Stomach (tissue), 19 donors: ENCODE measurements at places on chromosomes 2 and 18. TPM values are rescaled to one million over a fixed set of nuclear protein-coding genes. Genes with fewer than 3 reads are reported as not detected.

GRCh38 chr2:45840481-45840880 is 189.0 kb downstream of the PRKCE start:
- H3K27me3 ChIP-seq, result no peaks in the 10 kb centered on the region
- no peak overlapping the region for H3K4me3 ChIP-seq
- no peak overlapping the region for H3K27ac ChIP-seq
- peaks cover under 1% of the 10 kb centered on the region for H3K36me3 ChIP-seq

DNA sequence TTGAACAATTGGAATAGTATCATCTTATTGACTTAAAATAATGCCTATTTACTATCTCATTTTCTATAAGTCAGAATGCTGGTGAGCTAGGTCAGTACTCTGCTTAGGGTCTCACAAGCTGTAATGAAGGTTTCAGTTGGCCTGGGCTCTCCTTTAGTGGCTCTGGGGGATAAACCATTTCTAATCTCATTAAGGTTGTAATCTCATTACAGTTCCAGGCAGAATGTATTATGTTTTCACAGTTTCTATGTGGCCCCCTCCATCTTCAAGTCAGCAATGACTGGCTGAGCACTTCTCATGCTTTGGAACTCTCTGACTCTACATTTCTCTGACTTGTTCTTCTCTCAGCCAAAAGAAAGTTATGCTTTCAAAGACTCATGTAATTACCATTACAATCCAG is 163.1 kb downstream of the CCDC178 start:
- H3K27me3 ChIP-seq, result no peaks in the 10 kb centered on the region
- no peaks in the 10 kb centered on the region for H3K4me1 ChIP-seq
- H3K27ac ChIP-seq, result no peak overlapping the region
- no peak overlapping the region for H3K4me3 ChIP-seq
- DNase-seq, result no peak
- H3K36me3 ChIP-seq, result no peaks in the 10 kb centered on the region

DNA sequence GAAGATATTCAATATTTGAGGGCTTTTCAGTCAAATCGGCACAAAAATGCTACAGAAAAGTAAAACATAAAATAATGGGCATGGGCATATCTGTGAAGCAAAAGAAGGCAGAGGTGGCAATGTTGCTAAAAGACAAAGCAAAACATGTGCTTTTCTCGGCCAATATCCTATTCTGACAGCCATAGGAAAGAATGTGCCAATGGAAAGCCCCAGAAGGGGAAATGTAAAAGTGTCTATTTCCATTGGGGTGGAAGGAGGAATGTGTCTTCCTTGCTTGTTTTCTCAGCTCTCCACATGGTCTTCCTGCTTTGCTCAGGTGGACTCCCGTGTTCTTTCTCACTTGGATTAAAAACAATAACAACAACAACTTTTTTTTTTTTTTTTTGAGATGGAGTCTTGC is 13.7 kb upstream of the PER2 start:
- H3K27me3 ChIP-seq, result peaks cover 2% of the 10 kb centered on the region
- DNase-seq, result no peak
- peaks cover 44% of the 10 kb centered on the region for H3K4me1 ChIP-seq
- H3K36me3 ChIP-seq, result no peaks in the 10 kb centered on the region
- no peak overlapping the region for H3K4me3 ChIP-seq

SANBR gene
- polyA plus RNA-seq, result 3.7 TPM

TSGA10 gene
- polyA plus RNA-seq, result 5.8 TPM

DNA sequence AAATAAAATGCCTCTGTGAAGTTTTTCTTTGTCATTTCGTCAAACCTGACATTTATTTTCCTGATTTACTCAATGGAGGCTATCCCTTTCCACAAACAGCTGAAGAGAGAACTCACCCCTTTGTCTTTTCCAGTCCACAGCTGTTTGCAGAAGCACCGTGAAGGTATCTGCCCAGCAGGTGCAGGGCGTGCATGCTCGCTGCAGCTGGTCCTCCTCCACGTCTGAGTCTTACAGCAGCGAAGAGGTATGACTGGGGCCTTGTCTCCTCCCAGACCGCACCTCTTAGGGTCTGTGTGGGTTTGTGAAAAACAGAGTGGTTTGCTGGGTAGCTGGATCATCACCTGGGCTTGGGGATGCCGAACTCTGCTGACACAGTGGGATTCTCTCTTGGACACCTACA is 9.7 kb downstream of the SPP2 start:
- no peaks in the 10 kb centered on the region for H3K36me3 ChIP-seq
- H3K4me1 ChIP-seq, result no peaks in the 10 kb centered on the region
- H3K27ac ChIP-seq, result no peak overlapping the region

GRCh38 chr2:236769981-236770671 is 200.5 kb downstream of the ACKR3 start:
- no peak overlapping the region for H3K4me3 ChIP-seq
- DNase-seq, result no peak
- H3K27ac ChIP-seq, result no peak overlapping the region

- H3K4me3 ChIP-seq, result no peak overlapping the region
- no peak for DNase-seq
- no peaks in the 10 kb centered on the region for H3K36me3 ChIP-seq
- H3K27ac ChIP-seq, result no peak overlapping the region
These were observed 163.3 kb upstream of the ZEB2 start for GRCh38 chr2:144683107-144683753.

NFATC1 gene
- 2.6 TPM for polyA plus RNA-seq

TOGARAM2 gene
- 0.80 TPM for polyA plus RNA-seq

DNA sequence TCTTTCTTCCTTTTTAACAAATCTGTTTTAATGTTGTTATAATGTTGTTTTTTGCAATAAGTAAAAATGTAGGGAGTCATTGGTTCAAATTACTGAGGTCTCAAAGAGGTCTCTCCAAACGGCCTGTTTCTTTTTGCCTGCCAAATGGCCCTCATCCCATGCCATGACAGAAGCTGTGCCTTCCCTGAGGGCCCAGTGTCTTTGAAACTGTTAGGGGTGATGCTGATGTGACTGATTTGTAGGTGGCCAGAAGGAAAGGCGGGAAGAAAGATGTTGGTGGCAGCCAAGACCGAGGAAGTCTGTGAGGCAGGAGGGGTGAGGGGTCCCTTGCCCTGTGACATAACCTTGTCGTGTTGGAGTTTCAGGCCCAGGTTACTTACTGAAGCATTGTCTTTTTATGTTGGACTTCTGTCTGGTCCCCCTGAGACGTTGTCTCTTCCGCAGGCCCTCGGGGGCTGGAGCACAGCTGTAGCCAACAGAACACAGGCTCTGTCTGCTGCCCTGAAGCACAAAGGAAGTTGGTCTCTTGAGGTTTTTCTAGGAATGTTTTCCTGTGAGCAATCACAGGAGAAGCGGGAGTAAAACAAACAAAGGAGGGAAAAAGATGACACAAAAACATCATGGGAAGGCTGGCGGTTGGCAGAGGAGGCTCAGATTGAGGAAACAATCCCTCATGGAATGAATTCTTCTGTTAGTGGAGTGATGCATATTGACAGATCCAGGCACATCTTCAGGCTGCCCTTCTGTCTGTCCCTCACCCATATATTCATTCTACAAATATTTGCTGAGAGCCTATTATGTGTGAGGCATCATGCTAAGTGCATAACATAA is 4.9 kb upstream of the ST3GAL5 start:
- no peak overlapping the region for H3K4me3 ChIP-seq
- H3K4me1 ChIP-seq, result peaks cover 13% of the 10 kb centered on the region
- no peaks in the 10 kb centered on the region for H3K36me3 ChIP-seq
- H3K27ac ChIP-seq, result no peak overlapping the region
- no peak for DNase-seq

GRCh38 chr18:21300035-21300907 is 58.2 kb downstream of the GREB1L start:
- H3K4me3 ChIP-seq, result no peak overlapping the region
- H3K27me3 ChIP-seq, result no peaks in the 10 kb centered on the region
- no peaks in the 10 kb centered on the region for H3K4me1 ChIP-seq
- DNase-seq, result no peak

- no peak overlapping the region for H3K27ac ChIP-seq
- no peaks in the 10 kb centered on the region for H3K36me3 ChIP-seq
- H3K4me3 ChIP-seq, result no peak overlapping the region
These were observed 115.8 kb upstream of the NOSTRIN start for GRCh38 chr2:168686452-168687191.

DNA sequence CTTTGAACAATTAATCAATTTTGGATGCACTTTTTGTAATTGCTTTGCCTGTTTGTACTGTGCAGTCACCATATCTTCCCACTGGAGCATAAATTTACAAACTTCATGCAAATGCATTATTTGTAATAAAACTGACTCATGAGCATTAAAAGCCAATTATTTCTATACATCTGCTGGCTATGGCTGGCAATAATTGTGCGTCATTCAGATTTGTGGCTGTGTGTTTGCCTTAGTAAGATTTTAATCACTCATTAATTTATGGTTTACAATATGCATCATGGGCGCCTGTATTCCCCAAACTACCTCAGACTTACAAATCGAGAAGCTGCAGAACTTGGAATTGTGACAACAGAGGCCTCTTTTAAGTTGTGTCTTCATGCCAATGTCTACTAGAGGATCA is 132.4 kb upstream of the TRIB2 start:
- no peaks in the 10 kb centered on the region for H3K36me3 ChIP-seq
- H3K27me3 ChIP-seq, result no peaks in the 10 kb centered on the region
- H3K4me3 ChIP-seq, result no peak overlapping the region
- H3K27ac ChIP-seq, result no peak overlapping the region

RND3 gene
- polyA plus RNA-seq, result 30.4 TPM

UGT1A8 gene
- 2.3 TPM for polyA plus RNA-seq

PROKR1 gene
- polyA plus RNA-seq, result not detected

DNA sequence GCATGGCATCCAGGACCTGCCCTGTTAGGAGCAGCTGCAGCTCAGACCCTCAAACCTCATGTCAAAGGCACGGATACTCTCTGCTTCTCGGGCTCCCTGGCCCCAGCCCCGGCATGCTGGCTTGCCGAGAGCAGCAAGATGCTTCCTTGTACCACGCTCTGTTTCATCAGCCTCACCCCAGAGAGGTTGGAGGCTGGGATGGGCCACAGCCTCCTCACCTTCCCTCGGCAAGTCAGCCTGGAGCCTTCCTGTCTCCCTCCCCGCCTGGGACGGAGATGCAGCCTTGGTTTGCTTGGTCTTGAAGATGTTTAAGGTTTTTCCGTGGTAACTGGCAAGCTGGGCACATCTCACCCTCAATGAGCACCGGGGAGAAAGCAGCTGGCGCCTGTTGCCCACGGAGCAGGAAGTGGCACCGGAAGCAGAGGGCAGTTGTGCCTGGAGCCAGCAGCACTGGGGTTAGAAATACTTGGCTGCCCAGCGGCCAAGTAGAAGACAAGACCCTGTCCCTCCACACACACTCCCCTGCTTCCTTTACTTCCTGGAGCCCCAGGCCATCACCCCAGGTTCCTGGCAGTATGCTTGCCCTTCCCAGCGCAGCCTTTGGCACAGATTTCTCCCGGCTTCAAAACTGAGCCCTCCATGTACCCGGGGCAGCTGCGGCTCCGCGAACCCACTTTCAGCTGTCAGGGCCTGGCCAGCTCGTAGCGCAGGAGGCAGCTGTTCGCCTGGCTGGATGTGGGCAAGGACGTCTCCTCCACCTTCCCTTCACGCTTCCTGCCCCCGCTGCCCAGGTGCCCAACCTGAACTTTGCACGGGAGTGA is 17.4 kb downstream of the FBLN7 start:
- peak; percentile 17 for DNase-seq
- H3K4me3 ChIP-seq, result no peak overlapping the region
- H3K27me3 ChIP-seq, result no peaks in the 10 kb centered on the region
- no peak overlapping the region for H3K27ac ChIP-seq

GPR45 gene
- polyA plus RNA-seq, result not detected

IL1B gene
- polyA plus RNA-seq, result 38.2 TPM

DNA sequence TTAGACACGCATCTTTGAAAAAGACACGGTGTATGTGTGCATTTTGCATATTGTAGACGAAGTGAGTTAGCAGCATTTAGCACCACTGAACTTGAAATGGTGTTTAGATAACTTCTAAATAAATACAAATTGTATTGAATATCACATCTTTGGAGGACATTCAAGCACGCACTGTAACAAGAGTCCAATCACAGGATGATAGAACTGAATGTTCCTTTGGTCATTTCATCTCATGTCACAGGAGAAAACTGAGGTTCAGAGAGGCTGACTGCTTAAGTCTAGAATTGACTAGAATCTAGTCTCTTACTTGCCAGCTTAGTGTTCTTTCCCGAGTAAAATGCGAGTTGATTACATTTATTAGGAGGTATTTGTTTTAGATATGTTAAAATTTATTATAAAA is 119.2 kb upstream of the CCDC195 start:
- DNase-seq, result no peak
- H3K27me3 ChIP-seq, result no peaks in the 10 kb centered on the region
- no peak overlapping the region for H3K4me3 ChIP-seq
- peaks cover 25% of the 10 kb centered on the region for H3K36me3 ChIP-seq
- H3K27ac ChIP-seq, result no peak overlapping the region

- no peak overlapping the region for H3K27ac ChIP-seq
- H3K4me1 ChIP-seq, result no peaks in the 10 kb centered on the region
- H3K4me3 ChIP-seq, result no peak overlapping the region
- peaks cover 49% of the 10 kb centered on the region for H3K27me3 ChIP-seq
- no peaks in the 10 kb centered on the region for H3K36me3 ChIP-seq
These were observed 80.4 kb downstream of the ARHGEF4 start for GRCh38 chr2:130917006-130917688.

CCDC88A gene
- polyA plus RNA-seq, result 6.2 TPM

DNA sequence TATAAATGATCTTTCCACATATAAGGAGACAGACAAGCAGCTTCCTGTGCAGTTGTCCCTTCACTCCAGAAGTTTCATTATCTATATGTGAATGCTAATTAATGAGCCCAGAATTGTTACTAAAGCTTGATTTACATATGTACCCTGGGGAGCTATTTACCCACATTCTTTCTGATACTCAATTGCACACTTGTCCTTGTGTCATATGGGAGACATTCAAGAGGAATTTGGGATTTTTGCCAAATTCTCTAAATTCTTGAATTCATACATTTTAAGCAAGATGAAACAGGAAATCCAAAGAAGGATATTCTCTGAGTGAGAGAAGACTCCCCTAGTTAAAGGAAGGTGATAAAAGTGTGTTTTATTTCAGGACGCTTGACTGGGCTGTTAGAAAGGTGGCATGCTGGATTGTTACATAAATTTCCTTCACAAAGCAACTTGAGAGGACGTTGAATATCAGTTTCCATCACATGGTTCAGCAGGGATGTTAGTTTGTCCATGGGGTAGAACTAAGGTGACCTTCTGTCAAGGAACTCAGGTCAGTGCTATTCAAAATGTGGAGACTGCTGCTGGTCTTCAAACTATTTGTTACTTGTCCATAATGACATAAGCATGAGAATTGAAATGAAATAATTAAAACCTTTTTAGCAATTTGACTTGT is 368.2 kb downstream of the IRS1 start:
- H3K27me3 ChIP-seq, result no peaks in the 10 kb centered on the region
- no peak for DNase-seq

GRCh38 chr18:51540562-51540961 is 343.1 kb upstream of the MEX3C start:
- no peak for DNase-seq
- H3K4me1 ChIP-seq, result no peaks in the 10 kb centered on the region
- no peaks in the 10 kb centered on the region for H3K36me3 ChIP-seq
- H3K27me3 ChIP-seq, result no peaks in the 10 kb centered on the region
- H3K4me3 ChIP-seq, result no peak overlapping the region

- H3K27me3 ChIP-seq, result no peaks in the 10 kb centered on the region
- H3K4me3 ChIP-seq, result no peak overlapping the region
These were observed 101.3 kb downstream of the L3MBTL4 start for GRCh38 chr18:6313415-6313814.

GRCh38 chr2:25881764-25882163 is 3.5 kb upstream of the ASXL2 start:
- H3K4me3 ChIP-seq, result no peak overlapping the region
- H3K27me3 ChIP-seq, result peaks cover 15% of the 10 kb centered on the region
- no peak overlapping the region for H3K27ac ChIP-seq

CDK15 gene
- polyA plus RNA-seq, result 2.9 TPM
